CD4-positive, CD25-positive, alpha-beta regulatory T cell (primary cell): ENCODE measurements at places on chromosomes 4 and X. TPM values are rescaled to one million over a fixed set of nuclear protein-coding genes. Genes with fewer than 3 reads are reported as not detected.
A peak's percentile ranks its signal among the peaks of the same experiment; 100 is the strongest.

DNA sequence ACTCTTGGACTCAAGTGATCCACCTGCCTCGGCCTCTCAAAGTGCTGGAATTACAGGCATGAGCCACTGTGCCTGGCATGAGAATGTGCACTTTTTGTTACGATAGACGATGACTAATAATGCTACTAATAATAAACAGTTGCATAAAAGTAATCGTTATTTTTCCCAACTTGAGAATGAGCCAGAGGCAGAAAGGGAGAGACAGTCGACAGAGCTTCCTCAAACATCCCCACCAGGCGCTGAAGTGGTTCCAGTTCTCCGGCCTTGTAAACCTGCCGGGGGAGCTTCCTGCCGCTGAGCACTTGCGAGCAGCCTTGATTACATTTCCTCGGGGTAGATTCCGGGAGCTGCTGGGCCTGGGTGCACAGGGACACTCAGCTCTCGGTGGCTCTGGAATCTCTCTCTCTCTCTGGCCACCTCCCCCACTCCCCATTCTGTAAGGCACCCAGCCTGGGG is 8.9 kb upstream of the HTRA3 start:
- no peak for DNase-seq

DNA sequence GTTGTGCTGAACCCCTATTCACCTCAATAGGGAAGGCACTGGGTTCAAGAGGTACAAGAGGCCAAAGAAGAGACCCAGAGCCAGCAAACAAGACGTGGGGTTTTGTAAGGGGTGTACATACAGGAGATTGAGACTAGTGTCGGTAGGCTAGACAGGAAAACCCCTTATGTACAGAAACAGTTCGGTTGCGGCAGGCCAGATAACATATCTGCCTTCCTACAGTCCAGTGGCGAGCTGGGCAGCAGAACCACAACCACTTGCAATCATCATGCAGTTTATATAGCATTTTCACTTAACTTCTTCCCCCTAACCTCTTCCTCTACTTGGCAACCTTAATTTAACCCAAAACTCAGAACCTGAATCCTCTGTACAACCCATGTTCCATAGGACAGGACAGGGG is 422.2 kb downstream of the PDHA2 start:
- DNase-seq: no peak

- DNase-seq: no peak
Observed at GRCh38 chrX:15202454-15203177, 67.3 kb downstream of the ASB9 start.

DNA sequence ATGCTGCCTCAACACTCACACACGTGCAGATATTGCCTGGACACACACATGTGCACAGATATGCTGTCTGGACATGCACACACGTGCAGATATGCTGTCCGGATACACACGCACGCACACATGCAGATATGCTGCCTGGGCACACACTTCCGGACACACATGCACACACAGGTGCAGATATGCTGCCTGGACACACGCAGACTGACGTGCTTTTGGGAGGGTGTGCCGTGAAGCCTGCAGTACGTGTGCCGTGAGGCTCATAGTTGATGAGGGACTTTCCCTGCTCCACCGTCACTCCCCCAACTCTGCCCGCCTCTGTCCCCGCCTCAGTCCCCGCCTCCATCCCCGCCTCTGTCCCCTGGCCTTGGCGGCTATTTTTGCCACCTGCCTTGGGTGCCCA is 14.7 kb downstream of the FGFRL1 start:
- DNase-seq: peak; percentile 47

- DNase-seq: no peak
Observed at GRCh38 chrX:113274345-113274744, 433.7 kb upstream of the AMOT start.

DNA sequence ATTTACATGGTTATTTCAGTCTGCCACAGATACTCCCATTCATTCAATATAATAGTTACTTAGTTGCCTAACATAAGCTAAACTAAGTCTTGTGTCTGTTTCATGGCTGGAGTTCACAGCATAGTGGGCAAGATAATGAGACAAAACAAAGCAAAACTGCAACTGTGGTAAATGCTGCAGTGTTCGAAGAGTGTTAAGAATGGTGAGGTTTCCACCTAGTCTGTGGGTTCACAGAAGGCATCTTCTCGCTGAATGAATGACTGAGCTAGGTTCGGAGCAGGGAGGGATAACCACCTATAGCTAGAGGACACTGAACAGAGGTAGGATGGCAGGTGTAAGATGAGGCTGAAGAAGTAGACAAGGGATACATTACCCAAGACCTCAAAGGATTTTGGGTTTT is 171.0 kb downstream of the FBXW7 start:
- DNase-seq: no peak

- no peak for DNase-seq
Observed at GRCh38 chr4:168129046-168129772, 36.9 kb downstream of the ANXA10 start.

GRCh38 chr4:73912191-73912590 is 43.0 kb downstream of the CXCL1 start:
- no peak for DNase-seq

GRCh38 chrX:17567187-17567586 is 170.1 kb upstream of the SCML1 start:
- no peak for DNase-seq

DNA sequence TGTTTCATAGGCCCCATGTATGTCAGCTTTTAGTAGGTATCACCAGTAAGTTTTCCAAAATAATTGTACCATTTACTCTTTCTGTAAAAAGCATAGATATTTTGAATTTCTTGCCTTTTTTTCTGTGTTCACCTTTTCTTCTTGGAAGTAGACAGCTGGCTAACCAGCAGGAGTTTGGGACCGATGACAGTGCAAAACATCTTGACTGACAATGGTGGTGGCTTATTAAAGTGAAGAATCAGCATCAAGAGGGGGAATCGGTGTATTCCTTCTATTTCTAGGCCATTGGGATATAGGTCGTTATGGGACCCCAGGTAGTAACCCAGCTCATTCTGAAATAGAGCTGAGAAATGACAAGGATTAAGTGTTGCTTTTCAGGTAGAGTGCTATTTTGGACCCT is 3.2 kb downstream of the CEP44 start:
- DNase-seq: no peak

DNA sequence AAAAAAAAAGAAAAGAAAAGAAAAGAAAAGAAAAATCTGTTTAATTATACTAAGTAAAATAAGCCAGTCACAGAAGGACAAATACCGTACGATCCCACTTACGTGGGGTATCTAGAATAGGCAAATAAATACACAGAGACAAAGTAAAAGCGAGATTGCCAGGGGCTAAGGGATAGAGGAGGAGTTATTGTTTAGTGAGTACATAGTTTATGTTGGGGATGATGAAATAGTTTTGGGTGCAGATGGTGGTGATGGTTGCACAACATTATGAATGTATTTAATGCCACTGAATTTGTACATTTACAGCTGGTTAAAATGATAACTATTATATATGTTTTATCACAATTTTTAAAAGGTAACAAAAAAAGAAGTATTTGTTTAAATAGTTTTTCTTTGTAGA is 7.1 kb downstream of the CA5B start:
- DNase-seq: no peak

DNA sequence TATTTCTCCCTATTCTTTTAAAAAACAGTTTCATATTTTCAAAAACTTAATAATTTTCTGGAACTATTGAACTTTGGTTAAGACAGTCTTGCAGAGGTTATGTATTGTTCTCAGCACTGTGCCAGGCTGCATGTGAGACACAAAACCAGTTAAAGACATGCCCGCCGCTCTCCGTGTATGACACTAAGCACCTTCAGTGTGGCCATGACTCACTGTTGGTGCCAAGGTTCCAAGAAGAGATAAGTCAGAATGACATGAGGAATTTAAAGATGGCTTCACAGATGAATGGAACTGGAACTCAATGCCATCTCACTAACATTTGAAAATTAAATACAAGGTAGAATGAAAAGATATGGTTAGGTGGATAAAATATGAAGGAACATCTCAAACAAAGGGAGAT is 525.5 kb upstream of the ZFP42 start:
- DNase-seq: no peak

- no peak for DNase-seq
Observed at GRCh38 chrX:100263650-100264049, 146.4 kb downstream of the PCDH19 start.

SHROOM2 gene
- total RNA-seq: 0.35 TPM

ZCCHC18 gene
- total RNA-seq: 4.3 TPM
